RCC 7860 (cell line): ENCODE measurements at places on chromosomes 13 and 19.
A peak's percentile ranks its signal among the peaks of the same experiment; 100 is the strongest.

- DNase-seq: no peak
These were observed 26.7 kb downstream of the CEACAM8 start for GRCh38 chr19:42568006-42568405.

GRCh38 chr13:43307221-43307920 is 284.0 kb downstream of the DNAJC15 start:
- no peak for DNase-seq

DNA sequence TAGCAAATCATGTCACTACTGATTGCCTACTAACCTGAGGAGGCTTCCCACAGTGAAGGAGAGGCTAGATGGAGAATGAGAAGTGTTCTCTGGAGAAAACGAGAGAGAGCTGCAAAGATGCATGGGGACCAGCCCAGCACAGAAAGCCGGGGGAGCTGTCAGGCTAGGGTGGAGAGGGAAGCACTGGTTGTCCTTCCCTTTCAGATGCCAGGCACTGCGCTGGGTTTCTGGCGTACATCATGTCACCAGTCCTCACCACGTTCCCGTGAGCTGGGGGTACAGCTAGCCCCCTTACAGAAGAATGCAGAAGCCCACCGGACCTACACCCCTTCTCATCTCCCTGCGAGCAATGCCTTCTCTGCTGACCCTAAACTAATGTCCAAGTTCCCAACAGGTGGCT is 86.0 kb downstream of the STK24 start:
- DNase-seq: no peak

- no peak for DNase-seq
These were observed 9.7 kb downstream of the CTU1 start for GRCh38 chr19:51098365-51099046.

DNA sequence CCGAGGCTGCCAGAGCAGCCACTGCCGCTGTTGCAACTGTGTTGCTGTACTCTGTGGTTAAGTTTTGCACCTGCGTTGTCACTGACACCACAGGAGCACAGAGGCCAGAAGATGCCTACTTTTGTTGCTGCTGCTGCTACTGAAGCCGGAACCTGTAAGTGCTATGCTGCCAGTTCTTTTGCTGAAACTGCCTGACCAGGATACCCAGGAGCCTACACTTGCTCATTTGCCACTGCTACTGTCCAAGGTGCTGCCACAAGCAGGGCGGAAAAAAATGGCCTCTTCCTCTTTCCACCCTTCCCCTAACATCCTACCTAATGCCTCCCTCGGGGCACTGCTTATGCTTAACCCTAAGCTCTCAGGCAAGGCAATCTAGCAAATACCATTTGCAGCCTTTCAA is 29.0 kb upstream of the NBEA start:
- no peak for DNase-seq

DNA sequence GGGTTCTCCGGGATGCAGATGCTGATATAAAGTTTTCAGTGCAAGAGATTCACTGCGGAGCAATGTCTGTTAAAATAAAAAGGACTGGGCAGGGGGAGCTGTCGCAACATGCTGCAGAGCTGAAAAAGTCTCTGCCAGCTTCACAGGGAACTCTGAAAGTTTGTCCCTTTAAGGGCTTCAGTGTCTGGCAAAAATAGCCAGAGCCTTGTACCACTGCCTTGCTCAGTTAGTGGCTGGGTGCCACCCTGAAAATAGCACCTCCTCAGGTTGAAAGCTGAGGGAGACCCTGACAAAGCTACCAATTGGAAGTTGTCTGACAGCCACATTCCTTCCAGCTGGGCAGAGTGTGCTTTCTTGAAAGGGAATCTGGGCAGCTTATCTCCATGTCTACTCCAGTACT is 3.0 kb upstream of the NDFIP2 start:
- DNase-seq: no peak

DNA sequence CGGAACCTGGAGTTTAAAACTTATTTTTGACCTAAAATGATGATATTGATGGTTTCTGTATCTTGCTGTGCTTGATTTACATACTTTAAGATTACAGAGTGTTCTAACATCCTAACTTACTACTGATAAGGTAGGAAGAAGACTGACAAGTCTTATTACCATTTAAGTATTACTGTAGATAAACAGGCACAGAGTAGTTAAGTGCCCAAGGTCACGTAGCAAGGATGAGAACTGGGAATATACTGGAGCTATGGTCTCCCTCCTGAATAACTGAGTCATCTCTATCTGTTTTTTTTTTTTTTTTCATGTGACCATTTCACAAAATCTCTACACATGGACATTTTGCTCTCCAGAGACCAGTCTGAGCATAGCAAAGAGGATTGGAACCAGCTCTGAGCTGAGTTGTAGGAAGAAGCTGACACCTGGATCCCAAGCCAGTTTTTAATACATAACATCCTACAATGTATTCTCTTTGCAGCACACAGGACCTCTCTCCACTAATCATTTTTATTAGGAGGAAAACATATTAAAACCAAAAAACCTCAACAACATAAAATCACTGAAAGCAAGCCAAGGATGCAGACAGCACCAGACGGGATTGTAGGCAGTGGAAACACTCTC is 173.5 kb downstream of the DNAJC15 start:
- DNase-seq: no peak

GRCh38 chr13:30572859-30573275 is 44.9 kb upstream of the USPL1 start:
- DNase-seq: peak; percentile 41

- no peak for DNase-seq
These were observed 31.9 kb upstream of the ZNF83 start for GRCh38 chr19:52670046-52670445.

GRCh38 chr13:78524936-78525335 is 78.4 kb downstream of the POU4F1 start:
- DNase-seq: no peak

- DNase-seq: no peak
These were observed 30.1 kb downstream of the RCBTB2 start for GRCh38 chr13:48502601-48503319.

DNA sequence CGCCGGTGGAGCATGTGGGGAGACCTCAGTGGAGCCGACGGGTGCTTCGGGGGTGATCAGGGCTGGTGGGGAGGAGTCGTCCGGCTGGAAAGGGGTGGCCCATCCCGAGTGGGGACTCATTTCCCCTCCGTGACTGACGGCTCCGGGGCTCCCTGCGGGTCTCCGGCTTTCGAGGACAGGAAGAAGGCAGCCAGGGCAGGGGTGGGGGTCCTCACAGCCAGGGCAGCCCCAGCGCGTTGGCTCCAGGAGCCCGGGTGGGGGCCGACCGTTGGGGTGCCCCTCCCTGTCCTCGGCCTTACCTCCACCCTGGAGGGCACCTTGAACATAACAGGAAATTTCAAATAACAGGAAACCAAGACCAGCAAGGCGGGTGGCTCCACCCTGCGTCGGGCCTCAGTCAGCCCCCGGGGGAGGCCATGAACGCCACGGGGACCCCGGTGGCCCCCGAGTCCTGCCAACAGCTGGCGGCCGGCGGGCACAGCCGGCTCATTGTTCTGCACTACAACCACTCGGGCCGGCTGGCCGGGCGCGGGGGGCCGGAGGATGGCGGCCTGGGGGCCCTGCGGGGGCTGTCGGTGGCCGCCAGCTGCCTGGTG is at the start of gene S1PR4:
Gene S1PR4 (plus strand): TSS at position 393 of the 596 bp plus-strand sequence. CDS start 24 bp downstream, at position 417.
- no peak for DNase-seq

DNA sequence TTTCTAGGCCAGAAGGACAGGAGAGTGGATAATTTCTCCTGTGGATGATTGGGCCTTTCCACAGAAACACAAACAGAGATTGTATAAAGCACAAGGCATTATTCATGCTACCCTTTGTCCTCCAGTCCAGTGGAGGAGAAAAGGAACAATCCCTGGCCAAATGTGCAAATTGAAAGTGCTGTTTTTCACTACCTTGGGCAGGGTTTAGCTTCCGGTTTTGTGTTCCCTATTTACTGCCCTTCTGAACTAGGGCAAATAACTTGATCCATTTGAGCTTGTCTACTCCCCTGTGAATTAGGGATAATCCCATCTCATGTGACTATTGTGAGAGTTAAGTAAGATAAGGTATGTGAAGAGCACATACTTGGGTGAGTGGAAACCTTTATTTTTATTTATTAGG is 13.3 kb downstream of the PDX1 start:
- DNase-seq: no peak

DNA sequence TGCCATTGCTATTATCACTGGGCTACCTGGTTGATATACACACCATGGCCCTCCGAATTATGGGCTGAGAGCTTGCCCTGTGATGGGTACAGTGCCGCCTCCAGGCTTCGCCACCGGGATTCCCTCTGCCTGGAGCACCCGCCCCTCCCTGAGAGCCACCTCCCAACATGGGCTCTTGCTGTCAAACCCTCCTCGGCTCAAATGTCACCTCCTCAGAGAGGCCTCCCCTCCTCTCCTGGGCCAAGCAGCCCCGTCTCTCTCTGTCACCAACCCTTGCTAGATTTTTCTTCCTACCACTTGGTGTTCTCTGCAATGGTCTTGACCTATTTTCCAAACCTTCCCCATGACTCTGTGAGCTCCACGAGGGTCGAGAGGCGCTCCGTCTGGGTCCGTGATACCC is 12.2 kb upstream of the TLE2 start:
- no peak for DNase-seq

GRCh38 chr13:20288561-20288960 is 56.4 kb upstream of the GJB6 start:
- DNase-seq: no peak

- DNase-seq: no peak
These were observed 34.0 kb downstream of the PIN1 start for GRCh38 chr19:9868983-9869617.

DNA sequence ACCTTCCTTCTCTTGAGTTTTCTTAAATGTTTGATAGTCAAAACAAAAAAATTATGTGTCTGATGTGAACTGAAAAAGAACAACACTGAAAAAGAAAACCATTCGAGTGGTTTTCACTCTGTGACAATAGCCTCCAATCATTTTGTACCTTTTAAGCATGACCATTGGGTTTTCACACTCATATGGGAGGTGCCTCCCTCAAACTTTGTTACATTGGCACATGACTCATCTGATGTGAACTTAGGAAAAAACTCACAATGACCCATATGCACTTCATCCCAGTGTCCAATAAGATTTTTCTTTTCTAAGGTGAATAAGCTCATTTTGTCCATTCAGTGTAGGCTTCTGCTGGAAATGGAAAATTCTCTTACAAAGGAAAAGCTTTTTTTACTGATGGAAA is 66.6 kb upstream of the XPO4 start:
- DNase-seq: peak; percentile 61

DNA sequence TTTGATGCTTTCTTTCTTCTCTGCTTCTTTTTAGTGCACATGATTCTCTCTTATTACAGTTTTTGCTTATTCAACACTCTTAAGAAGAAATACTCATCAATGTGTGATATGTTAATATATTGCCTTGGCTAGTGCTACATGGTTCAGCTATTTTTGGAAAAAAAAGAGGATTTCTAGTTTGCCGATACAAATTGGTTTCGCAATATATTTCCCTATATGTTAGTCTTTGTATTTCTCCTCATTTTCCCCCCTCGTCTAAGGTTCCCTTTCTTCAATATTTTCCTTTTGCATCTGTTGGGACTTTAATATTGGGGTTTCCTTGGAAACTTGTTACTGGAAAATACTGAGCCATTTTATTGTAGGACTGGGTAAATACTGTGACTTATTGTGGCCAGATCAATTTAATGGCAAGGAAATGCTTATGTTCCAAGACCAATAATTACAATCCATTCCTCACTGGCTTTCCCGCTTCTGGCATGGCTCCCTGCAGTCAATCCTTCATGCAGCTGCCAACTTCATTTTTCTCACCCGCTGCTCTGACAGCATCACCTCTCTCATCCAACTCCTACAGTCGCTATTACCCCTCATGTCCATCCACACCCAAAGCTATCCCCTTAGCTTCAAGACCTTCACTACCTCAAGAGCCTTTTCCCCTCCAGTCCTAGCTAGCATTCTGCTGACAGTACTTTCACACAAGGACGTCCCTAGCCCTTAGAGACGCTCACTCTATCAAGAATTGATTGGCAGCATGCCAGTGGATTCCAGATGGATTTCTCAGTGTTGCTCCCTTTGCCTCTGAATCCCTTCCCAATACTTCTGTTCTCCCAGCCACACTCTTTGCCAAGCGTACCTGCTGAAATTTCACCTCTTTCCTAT is 280.1 kb upstream of the TMTC4 start:
- DNase-seq: no peak

DNA sequence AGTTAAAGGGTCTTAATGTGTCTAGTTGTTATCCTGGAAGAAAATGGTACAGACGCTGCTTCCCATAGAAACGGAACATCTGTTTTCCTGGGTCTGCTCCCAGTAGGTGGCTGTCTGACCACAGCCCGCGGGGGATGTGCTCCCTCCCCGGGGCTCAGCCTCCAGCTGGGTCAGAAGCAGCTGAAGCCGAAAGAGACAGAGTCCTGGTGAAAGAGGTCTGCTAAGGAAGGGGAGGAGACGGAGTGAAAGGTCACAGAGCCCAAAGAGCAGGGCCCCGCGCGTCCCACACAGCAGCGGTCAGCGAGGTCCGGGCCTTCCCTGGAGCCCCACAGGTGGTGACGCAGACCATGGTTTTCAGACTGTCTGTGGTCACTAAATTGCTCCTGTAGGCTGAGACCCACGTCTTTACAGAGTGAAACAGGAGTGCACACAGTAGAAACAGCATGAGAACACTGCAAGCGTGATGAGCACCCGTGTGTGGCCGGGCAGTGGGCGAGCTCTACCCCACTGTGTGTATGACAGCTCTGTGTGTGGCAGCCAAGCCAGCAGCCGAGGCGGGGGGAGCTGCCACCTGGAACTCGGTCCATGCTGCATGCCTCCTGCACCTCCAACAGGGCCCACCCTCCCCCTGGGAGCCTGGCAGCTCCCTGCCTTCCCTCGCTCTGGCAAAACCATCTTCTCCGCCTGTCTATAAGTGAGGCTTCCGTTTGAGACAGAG is 52.0 kb upstream of the C13orf46 start:
- no peak for DNase-seq

DNA sequence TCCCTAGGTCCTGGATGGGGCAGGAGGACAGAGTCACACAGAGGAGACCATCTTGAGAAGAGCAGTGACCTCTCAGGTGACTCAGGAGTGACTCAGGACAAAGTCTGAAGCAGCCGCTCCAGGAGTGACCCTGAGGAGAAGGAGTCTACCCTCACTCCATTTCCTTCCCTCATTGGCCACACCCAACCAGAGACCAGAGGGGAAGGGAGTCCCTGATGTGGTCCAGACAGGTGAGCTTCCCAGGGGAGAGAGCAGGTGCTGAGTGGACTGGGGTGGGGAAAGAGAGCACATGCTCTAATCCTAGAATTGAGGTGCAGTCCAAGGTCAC is 75.5 kb upstream of the MEDAG start:
- peak; percentile 71 for DNase-seq

- no peak for DNase-seq
These were observed 43.9 kb downstream of the RAB20 start for GRCh38 chr13:110517505-110518225.
